ENCODE measurements at places on chromosomes 4 and X. TPM values are rescaled to one million over a fixed set of nuclear protein-coding genes. Genes with fewer than 3 reads are reported as not detected.

DNA sequence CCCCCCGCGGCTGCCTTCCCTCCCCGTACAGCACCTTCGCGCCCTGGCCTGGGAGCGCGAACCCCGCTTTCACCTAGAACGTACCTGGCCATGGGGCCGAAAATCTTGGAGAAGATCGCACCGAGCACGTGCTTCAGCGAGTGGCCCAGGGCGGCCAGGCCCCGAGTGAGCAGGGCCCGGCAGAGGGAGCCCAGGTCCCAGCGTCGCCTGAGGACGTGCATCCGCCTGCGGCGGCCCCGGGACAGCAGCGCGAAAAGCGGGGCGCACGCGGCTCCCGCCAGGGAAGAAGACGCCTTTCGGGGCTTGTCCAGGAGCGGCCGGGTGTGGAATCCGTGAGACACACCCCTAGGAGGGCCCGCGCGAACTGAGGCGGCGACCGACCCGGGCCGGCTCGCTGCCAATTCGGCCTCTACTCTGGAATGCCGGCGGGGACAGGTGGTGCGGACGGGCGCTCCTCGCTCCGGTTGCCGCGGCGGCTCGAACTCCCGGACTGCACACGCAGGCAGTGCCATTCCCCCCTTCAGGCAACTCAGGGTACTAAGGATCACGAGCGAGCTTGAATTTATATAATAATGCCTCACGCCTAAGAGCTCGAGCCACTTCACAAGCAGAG, at the start of gene HS6ST2:
Gene HS6ST2, minus strand, starts transcription at position 539 of the 613 bp plus-strand sequence.
- H3K27ac ChIP-seq = no peak within 1 kb of the TSS
- peak; percentile 12 for DNase-seq

DNA sequence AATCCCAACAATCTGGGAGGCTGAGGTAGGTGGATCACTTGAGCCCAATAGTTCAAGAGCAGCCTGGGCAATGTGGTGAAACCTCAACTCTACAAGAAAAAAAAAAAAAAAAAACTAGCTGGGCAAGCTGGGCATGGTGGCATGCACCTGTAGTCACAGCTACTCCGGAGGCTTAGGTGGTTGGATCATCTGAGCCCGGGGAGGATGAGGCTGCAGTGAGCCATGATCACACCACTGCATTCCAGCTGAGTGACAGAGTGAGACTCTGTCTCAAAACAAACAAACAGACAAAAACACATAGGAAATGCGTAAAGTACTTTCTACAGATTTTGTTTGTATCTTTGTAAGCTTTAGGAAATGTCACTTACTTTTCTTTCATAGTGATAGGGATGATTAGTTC, 307.2 kb upstream of the NR3C2 start:
- no peak overlapping the region for H3K4me3 ChIP-seq
- no peak for DNase-seq
- no peaks in the 10 kb centered on the region for H3K4me1 ChIP-seq
- H3K27me3 ChIP-seq = no peaks in the 10 kb centered on the region
- H3K27ac ChIP-seq = no peak overlapping the region

DNA sequence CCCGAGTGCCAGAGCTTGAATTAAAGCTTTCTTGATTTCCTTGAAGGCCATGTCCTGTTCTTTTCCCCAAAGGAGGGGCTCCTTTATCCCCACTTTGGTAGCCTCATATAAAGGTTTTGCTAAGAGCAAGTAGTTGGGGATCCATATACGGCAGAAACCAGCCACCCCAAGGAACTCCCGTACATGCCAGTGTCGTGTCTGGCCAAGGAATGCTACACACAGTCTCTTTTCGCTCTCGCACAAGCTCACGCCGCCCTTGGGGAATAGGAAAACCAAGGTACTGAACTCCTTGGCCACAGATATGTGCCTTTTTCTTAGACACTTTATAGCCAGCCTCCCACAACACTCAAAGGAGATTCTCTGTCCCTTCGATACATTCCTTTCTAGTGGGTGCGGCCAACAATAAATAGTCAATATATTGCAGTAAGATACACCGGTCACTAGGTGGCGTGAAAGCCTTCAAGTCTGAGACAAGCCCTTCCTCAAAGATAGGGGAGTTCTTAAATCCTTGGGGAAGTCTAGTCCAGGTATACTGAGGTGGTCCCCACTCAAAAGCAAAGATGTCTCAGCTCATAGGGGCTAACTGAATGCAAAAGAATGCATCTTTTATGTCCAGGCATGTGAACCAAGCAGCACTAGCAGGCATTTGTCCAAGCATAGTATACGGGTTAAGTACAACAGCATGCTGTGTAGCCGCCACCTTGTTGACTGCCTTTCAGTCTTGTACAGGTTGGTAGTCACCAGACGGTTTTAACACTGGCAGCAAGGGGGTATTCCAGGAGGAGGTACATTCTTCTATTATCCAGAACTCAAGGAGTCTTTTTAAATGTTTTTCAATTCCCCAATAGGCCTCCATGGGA, 57.8 kb upstream of the XAGE1B start:
- no peak overlapping the region for H3K4me3 ChIP-seq
- H3K36me3 ChIP-seq = no peaks in the 10 kb centered on the region
- no peaks in the 10 kb centered on the region for H3K4me1 ChIP-seq
- peak; percentile 20 for DNase-seq

GRCh38 chr4:48315728-48316630, 25.4 kb upstream of the SLAIN2 start:
- H3K4me3 ChIP-seq = no peak overlapping the region
- H3K27me3 ChIP-seq = no peaks in the 10 kb centered on the region
- peaks cover 6% of the 10 kb centered on the region for H3K4me1 ChIP-seq
- H3K27ac ChIP-seq = no peak overlapping the region

- no peak overlapping the region for H3K27ac ChIP-seq
- H3K27me3 ChIP-seq = no peaks in the 10 kb centered on the region
- H3K4me1 ChIP-seq = no peaks in the 10 kb centered on the region
Measured at GRCh38 chrX:17824980-17825379, 36.1 kb downstream of the RAI2 start.

The UGT2A3 gene
- not detected for total RNA-seq
